ENCODE measurements at places on chromosomes 6 and 20.
A peak's percentile ranks its signal among the peaks of the same experiment; 100 is the strongest.

DNA sequence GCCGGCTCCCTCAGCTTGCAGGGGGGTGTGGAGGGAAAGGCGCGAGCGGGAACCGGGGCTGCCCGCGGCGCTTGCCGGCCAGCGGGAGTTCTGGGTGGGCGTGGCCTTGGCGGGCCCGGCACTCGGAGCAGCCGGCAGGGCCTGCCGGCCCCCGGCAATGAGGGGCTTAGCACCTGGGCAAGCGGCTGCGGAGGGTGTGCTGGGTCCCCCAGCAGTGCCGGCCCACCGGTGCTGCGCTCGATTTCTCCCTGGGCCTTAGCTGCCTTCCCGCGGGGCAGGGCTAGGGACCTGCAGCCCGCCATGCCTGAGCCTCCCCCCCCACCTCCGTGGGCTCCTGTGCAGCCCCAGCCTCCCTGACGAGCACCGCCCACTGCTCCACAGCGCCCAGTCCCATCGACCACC is 514.5 kb upstream of the GJE1 start:
- no peak for DNase-seq

- DNase-seq, result no peak
These were observed 65.5 kb downstream of the ARID1B start for GRCh38 chr6:156842598-156843250.

DNA sequence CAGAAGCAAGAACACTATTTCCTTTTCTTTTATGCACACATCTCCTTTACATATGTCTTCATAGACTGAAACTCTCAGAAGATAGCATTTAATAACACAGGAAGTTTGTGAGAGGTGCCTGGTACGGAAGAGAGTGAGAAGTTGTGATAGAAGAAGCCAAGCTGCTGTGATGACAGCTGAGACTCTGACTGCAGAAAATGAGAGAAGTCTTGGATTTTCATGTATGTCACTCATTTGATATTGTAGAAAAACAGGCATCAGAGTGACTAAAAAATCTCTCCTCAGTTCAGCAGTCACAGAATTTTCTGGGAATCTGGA is 154.9 kb upstream of the BMP2 start:
- DNase-seq, result no peak

DNA sequence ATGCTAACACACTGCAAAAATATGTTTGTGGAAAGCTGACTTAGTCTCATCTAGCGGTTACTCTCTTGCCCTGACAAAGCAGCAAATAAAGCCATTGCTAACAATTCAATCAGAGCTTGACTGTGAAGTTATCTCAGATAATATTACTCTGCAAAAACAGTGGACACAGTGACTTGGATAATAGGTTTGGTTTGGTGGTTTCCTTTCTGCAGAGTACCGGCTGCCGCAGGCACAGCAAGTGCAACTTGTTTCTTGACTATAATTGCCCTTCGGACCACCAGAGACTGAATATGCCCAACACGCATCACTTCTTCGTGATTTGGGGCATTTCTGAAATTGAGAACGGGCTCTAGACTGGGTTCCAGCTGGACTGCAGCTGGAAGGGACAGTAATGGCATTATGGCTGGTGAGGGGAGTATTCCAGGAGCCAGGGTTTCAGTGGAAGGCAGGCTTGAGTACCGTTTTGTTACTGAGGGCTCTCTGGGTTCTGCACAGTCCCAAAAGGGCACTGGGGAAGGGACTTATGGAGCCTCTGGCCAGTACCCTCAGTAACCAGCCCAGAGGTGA is 40.0 kb downstream of the DSTN start:
- DNase-seq, result no peak

DNA sequence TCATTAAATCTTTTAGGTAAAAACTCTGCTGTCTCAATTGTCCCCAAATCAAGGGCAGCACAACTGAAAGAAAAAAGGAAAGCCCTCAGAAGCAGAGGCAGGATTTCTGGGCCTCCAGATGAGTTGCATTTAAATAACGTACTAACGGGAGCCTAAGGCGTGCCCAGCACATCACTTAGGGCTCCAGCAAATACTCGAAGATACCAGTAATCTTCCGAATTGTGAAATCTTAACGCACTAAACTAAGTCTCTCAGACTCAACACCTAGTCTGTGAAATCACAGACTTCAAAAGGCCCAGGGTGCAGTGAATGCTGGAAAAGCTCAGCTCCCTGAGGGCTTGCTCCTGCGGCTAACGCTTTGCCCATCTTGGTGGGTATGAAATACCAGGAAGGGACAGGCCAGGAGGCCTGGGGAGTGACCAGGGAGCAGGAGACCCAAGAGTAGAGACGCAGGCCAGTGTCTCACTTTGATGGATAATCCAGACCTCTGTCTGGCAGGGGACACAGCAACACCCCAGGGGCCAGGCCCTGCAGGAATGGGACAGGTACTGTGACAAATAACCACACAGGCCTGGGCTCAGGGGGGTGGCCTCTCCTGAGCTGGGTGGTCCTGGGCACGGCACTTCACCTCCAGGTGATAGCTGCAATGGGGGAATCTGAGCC is 36.4 kb downstream of the RRBP1 start:
- no peak for DNase-seq

GRCh38 chr6:11710311-11710761 is 68.3 kb downstream of the ADTRP start:
- peak; percentile 62 for DNase-seq

DNA sequence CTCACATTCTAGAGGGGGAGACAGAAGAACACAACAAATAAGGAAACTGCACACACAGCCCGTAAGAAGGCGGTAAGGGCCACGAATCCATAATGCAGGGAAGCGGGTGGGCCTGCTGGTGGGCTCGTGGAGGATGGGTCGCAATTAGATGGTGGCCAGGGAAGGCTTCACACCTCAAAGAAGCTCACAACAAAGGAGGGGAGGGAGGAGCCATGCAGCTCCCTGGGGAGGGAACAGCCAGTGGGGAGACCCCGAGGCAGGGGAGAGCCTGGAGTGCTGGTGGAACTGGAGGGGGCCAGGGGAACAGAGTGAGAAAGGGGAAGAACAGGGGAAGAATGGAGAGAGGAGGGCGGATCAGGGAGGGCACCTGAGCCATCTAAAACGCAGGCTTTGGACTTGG is 13.4 kb downstream of the SRC start:
- DNase-seq, result no peak

DNA sequence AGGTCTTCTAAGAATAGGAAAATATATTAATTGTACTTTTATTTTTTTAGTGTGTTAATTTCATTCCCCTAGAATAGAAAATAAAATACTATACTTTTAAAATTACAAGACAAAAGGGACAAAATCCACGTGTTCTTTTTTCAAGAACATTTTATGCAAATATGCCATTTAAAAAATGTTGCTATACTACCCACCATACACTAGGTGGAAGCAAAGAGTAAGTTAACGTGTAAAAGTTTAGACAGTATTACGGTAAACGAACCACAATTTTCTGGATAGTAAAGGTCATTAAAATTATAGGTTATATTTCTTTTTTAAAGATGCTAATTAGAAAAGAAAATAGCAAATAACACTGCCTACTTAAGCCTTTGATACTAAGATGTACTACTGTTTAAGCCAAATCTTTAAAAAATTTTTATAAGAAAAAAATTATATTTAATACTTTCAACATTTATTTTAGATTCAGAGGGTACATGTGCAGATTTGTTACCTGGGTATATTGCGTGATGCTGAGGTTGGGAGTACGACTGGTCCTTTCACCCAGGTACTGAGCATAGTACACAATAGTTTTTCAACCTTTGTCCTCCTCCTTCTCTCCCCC is 287.6 kb downstream of the PHF3 start:
- DNase-seq, result no peak

GRCh38 chr6:166323395-166323794 is 15.2 kb upstream of the PRR18 start:
- DNase-seq, result no peak

DNA sequence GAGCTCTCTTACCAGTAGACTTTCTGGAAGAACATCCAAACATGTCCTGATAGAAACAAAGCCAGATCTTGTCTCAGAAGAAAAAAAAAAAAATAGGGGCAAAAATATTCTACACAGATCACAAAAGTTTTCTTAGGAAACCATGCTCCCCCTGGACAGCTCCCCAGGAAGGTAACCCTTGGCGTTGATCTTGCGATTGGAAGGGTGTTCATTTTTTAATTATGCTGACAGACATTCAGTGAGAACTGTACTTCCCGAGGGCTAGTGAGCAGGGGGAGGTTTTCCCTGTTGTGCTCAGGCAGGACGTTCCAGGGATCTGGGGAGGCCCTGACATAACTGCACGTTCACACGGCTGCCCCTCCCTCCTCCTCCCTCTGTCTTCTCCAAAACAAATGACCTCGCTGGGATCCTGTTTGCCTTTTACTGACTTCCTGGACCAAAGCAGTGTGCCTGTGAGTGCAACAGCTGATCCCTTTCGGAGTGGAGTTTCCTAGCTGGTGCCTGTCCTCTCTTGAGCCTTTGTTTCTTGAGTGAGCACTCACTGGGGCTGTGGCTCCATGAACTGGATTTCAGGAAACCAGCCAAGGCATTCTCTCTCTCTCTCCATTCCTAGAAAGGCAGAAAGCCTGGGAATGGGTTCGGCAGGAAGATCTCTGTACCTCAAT is 46.7 kb downstream of the MARCKS start:
- DNase-seq, result no peak

- no peak for DNase-seq
These were observed 88.6 kb downstream of the PDE10A start for GRCh38 chr6:165574220-165575157.

- no peak for DNase-seq
These were observed 2.3 kb upstream of the ADGRB3 start for GRCh38 chr6:68632734-68633133.

DNA sequence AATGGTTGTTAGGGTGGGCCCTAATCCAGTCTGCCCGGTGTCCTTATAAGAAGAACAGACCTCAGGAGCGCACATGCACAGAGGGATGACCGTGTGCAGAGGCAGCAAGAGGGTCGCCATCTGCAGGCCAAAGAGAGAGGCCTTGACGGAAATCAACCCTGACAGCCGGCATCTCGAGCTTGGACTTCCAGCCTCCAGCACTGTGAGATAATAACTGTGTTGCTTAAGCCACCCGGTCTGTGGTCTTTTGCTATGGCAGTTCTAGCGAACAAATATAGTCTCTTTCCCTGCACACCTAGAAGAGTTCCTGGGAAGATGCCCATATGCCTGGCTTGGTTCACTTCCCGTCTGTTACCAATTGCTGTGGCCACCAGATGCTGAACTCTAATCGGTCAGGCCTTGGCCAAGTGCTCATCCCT is 35.3 kb upstream of the PTGIS start:
- no peak for DNase-seq

GRCh38 chr20:29443819-29444218 is 1813.6 kb upstream of the DEFB115 start:
- no peak for DNase-seq

GRCh38 chr6:133768656-133769295 is 120.1 kb upstream of the TCF21 start:
- DNase-seq, result no peak

DNA sequence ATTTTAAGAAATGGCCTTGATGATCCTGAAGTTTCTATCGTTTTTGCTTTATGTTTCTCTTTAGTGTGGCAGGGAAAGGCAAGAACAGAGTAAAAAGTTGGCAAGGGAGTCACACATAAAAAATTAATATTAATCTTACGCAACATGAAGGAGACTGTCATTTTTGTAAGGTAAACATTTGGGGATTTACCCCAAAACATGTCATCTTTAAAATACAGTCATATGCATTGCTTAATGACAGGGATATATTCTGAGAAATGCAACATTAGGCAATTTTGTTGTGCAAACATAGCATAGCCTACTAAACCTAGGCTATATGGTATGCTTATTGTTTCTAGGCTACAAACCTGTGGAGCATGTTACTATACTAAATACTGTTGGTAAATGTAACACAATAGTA is 5.4 kb downstream of the RBL1 start:
- no peak for DNase-seq

- DNase-seq, result no peak
These were observed 1.5 kb downstream of the MMP24OS start for GRCh38 chr20:35276408-35276807.

- no peak for DNase-seq
These were observed 195.6 kb downstream of the HDGFL1 start for GRCh38 chr6:22765015-22765414.

- no peak for DNase-seq
These were observed 91.1 kb upstream of the BTN3A2 start for GRCh38 chr6:26273673-26274588.

DNA sequence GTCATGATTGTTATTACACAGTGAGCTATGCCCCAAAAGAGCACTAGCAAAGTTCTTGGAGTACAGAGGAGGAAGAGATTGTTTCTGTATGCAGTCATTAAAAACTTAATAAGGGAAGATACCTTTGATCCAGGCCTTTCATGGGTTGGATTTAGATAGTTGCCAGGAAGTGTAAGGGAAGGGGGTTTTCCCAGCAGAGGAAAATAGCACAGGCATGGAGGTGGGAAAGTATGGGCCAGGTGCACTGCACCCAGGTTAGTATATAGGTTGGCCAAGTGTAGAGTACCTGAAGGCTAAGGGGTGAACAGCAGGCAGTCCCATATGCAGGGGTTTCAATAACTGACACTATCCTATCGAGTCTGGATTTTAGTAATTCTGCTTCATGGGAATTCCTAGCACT is 101.4 kb downstream of the SOBP start:
- no peak for DNase-seq

DNA sequence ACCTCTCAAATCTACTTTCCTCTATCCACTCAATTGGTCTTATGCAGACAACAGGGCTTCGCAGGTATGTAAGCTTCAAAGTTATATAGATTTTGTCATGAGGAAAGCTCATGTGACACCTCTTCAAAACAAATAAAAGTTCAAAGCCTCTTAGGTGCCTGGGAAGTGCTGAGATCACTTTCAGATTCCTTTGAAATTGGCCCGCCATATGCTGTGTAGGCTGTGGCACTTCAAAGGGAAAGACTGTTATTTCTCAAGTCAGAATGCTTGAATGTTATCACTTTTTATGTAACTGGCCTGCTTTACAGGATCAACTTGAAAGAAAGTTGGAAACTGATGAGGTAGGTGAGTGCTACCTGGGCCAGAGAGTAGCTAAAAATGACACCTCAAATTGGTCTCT is 67.1 kb upstream of the GFRAL start:
- DNase-seq, result no peak

- no peak for DNase-seq
These were observed 9.6 kb downstream of the BTNL2 start for GRCh38 chr6:32397252-32397920.

DNA sequence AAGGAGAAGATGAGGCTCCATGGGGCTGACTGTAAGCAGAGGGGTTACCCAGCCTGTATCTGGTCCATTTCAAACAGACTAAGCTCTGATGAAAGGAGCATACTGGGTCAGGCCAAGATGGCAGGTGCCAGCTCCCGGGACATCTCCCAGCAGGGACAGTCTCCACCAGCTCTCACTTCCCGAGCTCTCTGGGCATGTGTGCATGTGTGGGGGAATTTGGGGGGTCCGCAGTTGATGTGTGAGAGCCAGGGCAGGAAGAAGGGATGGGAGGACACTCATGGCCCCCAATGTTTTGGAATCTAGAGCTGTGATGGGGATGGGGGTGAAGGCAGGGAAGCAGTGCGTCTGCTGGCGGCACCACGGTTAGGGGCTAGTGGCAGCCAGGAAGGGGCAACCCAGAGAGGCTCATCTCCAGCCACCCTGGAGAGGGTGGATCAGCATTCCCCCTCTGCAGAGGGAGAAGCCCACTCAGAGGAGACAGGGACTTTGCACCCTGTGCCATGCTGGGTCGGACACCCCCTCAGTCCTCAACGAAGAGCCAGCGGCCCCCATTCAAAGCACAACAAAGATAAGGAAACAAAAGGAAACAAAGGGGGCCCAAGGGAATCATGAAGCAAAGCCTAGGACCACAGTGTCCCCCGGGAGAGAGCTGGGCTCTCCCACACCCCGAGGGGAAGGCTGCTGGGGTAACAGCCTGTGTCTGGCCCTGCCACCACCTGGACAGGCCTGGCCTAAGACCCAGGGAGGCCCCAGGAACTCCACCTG is 52.4 kb downstream of the DSTN start:
- no peak for DNase-seq

Measured in stimulated activated CD4-positive, alpha-beta T cell treated with anti-CD3 and anti-CD28 coated beads, TNF-alpha, amount 100 ng/mL, for 24 hours (primary cell).